Hindlimb muscle (tissue), 1 donor: ENCODE measurements at places on chromosomes 11 and 22. TPM values are rescaled to one million over a fixed set of nuclear protein-coding genes. Genes with fewer than 3 reads are reported as not detected.

DNA sequence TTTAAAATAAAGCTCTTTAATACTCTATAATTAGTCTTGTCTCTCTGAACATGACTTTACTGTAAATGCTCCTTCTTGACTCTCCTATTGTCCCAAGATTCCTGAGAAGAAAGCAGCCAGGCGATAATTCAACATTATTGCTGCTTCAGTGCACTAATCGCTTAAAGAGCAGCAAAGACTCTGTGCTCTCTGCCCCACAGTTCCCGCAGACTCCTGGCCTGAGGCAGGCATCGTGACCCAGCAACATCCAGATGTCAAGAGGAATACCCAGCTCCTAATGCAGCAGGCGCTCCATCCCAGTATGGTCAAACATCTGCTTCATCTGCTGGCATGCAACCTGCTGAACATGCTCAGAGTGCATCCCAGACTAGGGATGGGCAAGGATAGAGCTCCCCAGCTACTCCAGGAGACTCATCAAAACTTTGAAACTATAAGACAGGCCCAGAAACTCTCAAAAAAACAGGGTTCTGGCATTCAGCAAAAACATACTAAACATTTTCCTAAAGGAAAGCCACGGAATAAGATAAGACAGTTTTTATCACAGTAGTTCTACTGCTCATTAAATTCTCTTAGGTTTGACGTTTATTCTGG is 270.0 kb downstream of the SOX6 start:
- no peak for DNase-seq

DNA sequence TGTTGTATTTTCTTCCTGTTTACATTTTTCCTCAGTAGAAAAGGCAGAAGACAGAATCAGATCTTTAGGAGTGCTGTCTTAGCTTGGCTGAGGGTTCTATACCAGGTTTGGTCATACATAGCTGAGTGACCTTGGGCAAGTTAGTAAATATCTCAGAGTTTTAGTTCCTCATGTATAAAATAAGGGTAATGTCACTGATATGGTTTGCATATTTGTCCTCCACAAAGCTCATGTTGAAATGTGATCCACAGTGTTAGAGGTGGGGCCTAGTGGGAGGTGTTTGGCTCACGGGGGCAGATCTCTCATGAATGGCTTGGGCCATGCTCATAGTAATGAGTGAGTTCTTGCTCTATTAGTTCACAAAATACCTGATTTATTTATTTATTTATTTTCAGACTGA is 7.5 kb upstream of the HTR3A start:
- no peak for DNase-seq

DNA sequence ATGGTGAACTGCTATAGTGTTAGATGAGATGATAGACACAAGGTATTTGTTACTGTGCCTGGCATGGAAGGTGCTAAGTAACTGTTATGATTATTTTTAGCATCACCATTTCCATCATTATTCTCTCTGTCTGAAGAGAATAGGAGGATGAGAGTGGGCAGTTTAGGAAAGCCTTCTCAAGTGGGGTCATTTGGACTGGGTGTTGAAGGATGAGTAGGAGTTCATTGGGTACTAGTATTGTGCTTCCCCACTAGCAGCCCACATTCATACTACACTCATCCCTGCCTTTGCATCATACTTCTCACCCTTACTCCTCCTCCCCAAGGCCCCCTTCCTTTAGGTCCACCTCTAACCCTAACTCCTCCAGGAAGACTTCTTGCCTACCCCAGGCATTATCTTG is 20.6 kb downstream of the MYEOV start:
- DNase-seq = no peak

DNA sequence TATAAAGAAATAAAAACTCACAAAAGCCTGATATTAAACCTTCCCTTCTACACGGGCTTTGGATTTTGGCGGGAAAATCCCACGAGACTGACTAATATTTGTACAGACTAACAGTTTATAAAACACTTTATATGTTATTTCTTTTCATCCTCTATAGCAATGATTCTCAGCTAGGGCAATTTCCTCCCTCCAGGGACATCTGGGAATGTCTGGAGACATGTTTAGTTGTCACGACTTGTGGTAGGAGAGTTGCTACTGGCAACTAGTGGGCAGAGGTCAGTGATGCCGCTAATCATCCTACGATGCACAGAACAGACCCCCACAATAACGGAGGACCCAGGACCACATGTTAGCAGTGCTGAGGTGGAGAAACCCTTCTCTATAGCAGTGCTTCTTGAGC is 304.8 kb upstream of the PITPNB start:
- no peak for DNase-seq

DNA sequence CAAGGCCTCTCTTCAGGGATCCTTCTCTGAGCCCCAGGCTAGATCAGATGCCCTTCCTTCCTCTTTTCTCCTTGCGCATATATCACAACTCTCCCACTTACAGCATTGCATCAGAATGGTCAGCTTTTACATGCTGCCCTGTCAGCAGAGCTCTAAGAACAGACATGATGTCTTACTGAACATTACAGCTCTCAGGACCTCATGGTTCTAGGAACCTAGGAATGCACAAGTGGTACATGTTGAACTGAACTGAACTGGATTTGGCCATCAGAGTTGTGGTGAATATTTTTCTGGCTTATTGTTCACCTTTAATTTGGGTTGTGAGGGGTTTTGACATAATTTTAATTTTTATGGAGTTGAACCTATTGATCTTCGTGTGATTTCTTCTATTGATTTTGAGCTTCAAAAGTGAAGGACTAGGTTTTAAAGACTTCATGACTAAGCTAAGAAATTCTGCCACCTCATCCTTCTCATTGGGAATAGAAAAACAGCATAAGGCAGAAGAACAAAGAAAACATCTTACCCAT is 37.7 kb upstream of the SPON1 start:
- DNase-seq = no peak

GRCh38 chr11:79507706-79508105 is 66.9 kb upstream of the TENM4 start:
- no peak for DNase-seq

DNA sequence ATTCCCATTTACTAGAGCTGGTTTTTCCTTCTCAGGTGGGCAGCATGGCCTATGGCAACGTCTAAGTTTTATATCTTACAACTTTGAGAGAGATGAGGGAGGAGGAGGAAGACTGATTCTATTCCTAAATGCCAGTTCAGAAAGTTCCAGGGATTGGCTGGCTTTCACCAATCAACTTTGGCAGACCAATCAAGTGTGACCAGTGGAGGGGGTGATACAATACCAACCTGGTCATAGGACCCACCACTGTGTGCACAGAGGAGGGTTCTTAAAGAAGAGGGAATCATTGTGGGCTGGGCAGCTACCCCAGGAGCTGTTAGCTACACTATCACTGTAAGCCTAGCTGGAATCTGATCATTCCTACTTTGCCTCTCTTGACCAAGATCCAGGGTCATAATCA is 8.1 kb downstream of the DIXDC1 start:
- DNase-seq = no peak

GRCh38 chr11:75270896-75271418 is 30.4 kb downstream of the TPBGL start:
- DNase-seq = no peak

DNA sequence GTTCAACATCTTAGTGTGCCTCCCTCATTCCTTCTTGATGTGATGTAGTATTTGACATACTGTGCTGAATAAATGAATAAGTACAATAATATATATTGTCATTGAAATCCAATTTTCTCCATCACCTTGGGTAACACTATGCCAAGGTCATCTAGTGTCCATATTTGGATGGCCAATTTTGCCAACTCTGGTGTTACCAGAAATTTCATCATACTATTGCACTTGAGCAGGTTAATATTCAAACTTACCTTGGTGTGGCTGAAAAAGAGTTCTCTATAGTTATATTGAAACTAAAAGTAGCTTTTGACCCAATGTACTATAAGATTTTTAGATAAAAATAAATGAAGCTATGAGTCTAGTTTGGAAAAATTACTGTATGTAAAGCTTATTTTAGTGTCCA is 98.2 kb upstream of the SLC6A5 start:
- no peak for DNase-seq

DNA sequence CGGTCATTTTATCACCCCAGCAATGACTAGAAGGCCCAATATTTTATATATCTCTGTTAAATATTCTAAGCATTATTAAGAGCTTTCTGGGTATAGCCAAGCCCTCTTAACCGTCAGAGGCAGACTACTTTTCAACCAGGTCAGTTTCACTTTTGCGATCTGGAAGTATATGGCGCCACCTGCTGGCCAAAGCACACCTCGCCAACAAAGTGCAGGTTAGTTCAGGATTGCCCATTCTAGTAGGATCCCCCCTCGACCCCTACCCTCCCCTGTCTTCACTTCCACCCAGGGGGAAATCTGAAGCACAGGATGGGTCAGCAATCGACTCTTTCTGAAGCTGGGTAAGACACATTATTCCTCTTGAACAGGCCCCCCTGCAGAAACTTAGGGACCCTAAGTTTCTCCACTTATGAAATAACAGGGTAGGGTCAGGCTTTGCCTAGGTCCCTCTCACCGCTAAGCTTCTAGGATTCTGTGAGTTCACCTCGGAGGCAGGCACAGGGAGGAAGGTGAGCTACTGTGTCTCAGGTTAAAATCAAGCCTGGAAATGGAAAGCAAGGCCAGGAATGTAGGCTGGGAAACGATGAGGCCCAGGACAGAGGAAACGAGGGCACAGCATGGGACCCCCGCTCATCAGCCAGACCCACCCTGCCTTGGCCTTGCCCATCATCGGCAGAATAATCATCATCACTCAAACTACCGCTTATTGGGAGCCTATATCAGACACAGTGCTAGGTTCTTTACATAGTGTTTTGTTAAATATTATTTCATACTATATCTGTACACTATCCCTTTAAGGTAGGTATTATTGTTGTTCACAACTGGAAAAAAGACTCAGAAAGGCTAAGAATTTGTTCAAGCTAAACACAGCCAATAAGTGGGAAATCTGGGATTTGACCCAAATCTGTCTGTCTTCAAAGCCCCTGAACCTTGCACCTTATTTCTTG is 35.6 kb downstream of the KCNJ1 start:
- peak; percentile 83 for DNase-seq

- DNase-seq = no peak
Observed at GRCh38 chr11:72780296-72781062, 13.4 kb downstream of the STARD10 start.

DNA sequence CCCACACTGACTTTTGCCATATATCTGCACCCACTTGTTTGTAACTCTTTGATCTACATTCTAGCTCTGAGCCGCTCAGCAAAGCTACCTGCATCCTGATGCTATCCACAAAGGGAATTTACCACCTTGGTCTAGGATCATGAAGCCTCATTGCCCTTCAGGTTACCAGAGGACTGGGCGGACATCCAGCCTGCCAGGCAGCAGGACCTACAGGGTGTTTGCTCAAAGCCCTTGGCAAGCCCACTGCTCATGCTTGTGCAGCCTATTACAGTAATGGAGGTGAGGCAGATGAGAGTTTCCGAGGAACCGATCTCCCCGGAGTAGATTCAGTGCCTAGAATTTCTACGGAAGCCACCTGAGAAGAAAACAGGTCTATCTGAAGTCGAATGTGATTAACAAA is 417.2 kb downstream of the OPCML start:
- DNase-seq = no peak

- DNase-seq = no peak
Observed at GRCh38 chr11:114148013-114148382, 88.5 kb downstream of the ZBTB16 start.

DNA sequence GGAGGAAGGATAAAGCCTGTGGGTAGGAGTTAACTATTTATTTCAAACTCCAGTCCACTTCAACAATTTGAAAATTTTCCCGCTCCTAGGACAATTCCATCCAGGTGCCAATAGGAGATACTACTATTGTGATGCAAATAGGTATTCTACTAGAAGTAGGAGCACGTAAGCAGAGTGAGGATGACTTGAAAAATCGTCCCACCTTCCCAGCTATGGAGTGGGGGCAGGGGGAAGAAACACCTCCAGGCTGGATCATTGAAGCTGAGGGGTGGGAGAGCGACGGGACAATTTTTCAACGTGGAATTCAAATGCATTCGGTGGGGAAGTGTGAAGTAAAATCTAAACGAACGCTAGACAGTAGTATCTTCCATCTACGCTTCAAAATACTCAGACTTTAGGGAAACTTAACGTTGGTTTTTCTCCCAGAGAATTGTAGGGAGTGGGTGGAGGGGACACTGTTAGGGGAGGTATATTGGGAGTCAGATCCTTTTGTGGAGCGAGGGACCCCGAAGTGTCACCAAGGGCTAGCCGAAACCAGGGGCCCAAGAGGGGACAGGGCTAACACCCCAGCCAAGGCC is 523 bp upstream of the ARHGAP42 start:
- DNase-seq = no peak

GRCh38 chr11:116232364-116232828 is 540.4 kb downstream of the BUD13 start:
- no peak for DNase-seq

DNA sequence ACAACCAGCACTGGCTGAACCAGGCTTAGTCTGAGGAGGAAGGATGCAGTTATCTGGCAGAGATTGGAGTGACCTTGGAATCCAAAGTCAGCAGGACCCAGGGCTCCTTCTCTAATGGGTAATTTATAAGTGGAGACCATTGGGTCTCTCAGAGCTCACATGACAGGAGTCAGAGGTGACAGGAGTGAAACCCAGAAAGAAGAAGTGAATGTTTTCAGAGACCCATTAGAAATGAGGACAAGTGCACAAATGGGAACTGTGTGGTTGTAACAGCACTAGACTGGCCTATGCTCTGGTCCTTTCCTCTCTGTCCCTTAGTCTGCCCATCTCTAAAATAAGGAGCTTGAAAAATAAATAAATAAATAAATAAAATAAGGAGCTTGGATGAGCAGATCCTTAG is 107.4 kb downstream of the SERGEF start:
- DNase-seq = no peak

- no peak for DNase-seq
Observed at GRCh38 chr22:32870474-32870873, 69.0 kb downstream of the TIMP3 start.

- DNase-seq = no peak
Observed at GRCh38 chr11:70580036-70580805, 181.9 kb downstream of the CTTN start.

DNA sequence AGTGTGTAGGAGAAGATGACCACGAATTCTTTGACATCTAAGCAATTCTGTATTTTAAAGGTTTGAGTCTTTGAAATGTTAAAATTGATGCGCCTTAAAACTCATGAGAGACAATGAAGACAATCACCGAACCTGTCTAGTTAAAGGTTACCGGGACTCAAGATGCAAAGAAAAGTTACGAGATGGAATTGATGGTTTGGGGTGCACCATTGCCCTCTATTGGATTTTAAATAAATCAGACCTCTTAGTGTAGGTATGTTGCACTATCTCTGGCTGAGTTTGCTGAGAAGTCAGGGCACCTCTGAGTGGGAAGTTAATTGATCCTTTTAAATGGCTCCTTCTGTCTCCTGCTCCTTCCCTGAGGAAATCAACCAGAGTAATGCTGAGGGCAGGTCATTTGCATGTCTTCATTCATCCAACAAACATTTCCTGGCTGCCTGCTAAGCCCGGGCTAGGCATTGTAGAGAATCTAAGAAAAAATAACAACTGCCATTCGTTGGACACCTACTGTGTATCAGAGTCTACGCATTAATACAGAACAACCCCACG is 19.4 kb upstream of the TMA7B start:
- no peak for DNase-seq

Gene FGF19
- polyA plus RNA-seq = 0.58 TPM

Gene OR5B21
- not detected for polyA plus RNA-seq

Gene KBTBD3
- 5.8 TPM for polyA plus RNA-seq

Gene OTOG
- polyA plus RNA-seq = 0.08 TPM

Gene NXPE4
- not detected for polyA plus RNA-seq
